ENCODE measurements at places on chromosomes 13 and 19.

DNA sequence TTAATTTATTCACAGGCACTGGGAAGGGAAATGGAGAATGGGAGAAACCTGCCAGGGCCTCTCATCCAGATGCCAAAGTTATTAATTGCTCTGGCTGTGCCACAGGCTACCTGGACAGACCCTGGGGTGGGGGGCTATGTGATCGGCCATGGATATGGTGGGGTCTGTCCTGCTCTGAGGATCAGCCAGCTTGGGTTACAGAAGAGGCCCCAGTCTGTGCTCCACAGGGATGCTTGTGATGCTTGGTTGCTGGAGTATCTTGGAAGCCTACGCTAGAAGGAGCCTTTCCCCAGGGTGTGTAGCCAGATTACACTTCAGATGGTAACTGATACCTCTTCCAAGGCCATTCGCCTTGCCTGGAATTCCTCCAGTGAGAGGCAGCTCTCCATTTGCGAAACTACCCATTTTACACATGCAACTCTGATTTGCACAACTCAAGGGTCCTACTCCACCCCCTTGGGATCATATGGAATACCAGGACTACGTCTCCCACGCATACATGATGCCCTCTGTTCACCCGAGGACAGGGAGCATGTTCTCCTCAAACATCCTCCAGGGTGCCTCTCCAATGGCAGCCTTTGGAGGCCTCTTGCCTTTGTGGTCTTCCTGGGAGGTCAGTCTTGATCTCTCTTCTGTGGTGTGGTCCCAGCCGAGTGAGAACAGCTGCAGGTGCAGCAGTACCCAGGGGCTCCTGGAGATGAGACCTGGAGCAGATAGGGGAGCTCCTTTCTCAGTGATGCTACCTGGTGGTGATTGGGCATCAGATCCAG, 186.6 kb upstream of the TSHZ3 start:
- H3K4me1 ChIP-seq = no peaks in the 10 kb centered on the region
- H3K36me3 ChIP-seq = no peaks in the 10 kb centered on the region
- no peak overlapping the region for H3K27ac ChIP-seq
- H3K4me3 ChIP-seq = no peak overlapping the region
- no peak for DNase-seq

- no peak overlapping the region for H3K4me3 ChIP-seq
- H3K27ac ChIP-seq = no peak overlapping the region
- no peaks in the 10 kb centered on the region for H3K4me1 ChIP-seq
- no peak for DNase-seq
- peaks cover 22% of the 10 kb centered on the region for H3K36me3 ChIP-seq
These were observed 26.5 kb downstream of the TUBGCP3 start for GRCh38 chr13:112561478-112561877.

GRCh38 chr19:32910874-32911273, 41.3 kb upstream of the SLC7A9 start:
- H3K4me1 ChIP-seq = no peaks in the 10 kb centered on the region
- DNase-seq = no peak
- H3K36me3 ChIP-seq = no peaks in the 10 kb centered on the region
- H3K27me3 ChIP-seq = no peaks in the 10 kb centered on the region

- no peak overlapping the region for H3K4me3 ChIP-seq
- H3K27me3 ChIP-seq = no peaks in the 10 kb centered on the region
- H3K36me3 ChIP-seq = no peaks in the 10 kb centered on the region
These were observed 7.5 kb downstream of the RASA3 start for GRCh38 chr13:114124921-114125320.

- H3K27me3 ChIP-seq = no peaks in the 10 kb centered on the region
- no peaks in the 10 kb centered on the region for H3K36me3 ChIP-seq
- peaks cover 5% of the 10 kb centered on the region for H3K4me1 ChIP-seq
- no peak for DNase-seq
- no peak overlapping the region for H3K4me3 ChIP-seq
These were observed 3.4 kb upstream of the N4BP2L1 start for GRCh38 chr13:32431361-32431760.

DNA sequence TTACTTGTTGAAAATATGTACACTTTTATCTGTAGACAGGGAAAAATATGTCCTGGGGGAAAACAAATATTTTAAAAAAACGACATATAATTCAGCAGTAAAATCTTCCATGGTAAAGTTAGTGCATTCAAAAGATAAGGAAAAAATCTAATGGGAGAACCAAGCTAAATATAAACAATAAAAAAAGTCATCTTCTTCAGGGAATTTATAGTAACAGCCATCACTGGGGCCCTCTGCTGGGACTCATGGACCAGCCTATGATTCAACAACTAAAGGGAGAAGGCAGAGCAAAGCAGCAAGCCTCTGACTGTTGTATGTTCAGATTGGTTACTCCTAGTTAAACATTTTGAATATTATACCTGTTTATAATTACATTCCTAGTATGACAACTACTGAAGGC, 93.0 kb downstream of the ITGBL1 start:
- H3K36me3 ChIP-seq = no peaks in the 10 kb centered on the region
- no peak for DNase-seq
- no peak overlapping the region for H3K4me3 ChIP-seq
- no peaks in the 10 kb centered on the region for H3K27me3 ChIP-seq
- no peaks in the 10 kb centered on the region for H3K4me1 ChIP-seq

GRCh38 chr19:7337380-7338194, 11.2 kb upstream of the ARHGEF18 start:
- DNase-seq = no peak
- H3K27me3 ChIP-seq = no peaks in the 10 kb centered on the region
- H3K4me3 ChIP-seq = no peak overlapping the region
- H3K27ac ChIP-seq = no peak overlapping the region
- no peaks in the 10 kb centered on the region for H3K4me1 ChIP-seq
- H3K36me3 ChIP-seq = no peaks in the 10 kb centered on the region

DNA sequence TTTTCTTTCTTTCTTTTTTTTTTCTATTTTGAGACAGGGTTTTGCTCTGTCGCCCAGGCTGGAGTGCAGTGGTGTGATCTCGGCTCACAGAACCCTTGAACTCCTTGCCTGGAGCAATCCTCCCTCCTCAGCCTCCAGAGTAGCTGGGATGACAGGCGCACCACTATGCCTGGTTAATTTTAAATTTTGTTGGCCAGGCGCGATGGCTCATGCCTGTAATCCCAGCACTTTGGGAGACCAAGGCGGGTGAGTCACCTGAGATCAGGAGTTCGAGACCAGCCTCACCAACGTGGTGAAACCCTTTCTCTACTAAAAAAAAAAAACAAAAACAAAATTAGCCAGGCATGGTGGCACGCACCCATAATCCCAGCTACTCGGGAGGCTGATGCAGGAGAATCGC, 8.7 kb upstream of the SBNO2 start:
- H3K4me1 ChIP-seq = peaks cover 17% of the 10 kb centered on the region
- no peaks in the 10 kb centered on the region for H3K36me3 ChIP-seq
- H3K27me3 ChIP-seq = no peaks in the 10 kb centered on the region
- DNase-seq = no peak

- H3K27me3 ChIP-seq = peaks cover 2% of the 10 kb centered on the region
- H3K4me1 ChIP-seq = no peaks in the 10 kb centered on the region
These were observed 48.6 kb downstream of the FAM124A start for GRCh38 chr13:51270623-51271415.

- H3K36me3 ChIP-seq = no peaks in the 10 kb centered on the region
- DNase-seq = peak; percentile 42
- no peak overlapping the region for H3K27ac ChIP-seq
- H3K27me3 ChIP-seq = no peaks in the 10 kb centered on the region
These were observed 9.3 kb downstream of the TMEM143 start for GRCh38 chr19:48354332-48354992.

- no peak overlapping the region for H3K27ac ChIP-seq
- H3K27me3 ChIP-seq = peaks cover 5% of the 10 kb centered on the region
- no peaks in the 10 kb centered on the region for H3K36me3 ChIP-seq
- H3K4me1 ChIP-seq = peaks cover 10% of the 10 kb centered on the region
These were observed 12.4 kb upstream of the SIAH3 start for GRCh38 chr13:45863709-45864590.

GRCh38 chr19:34319785-34320184, 45.2 kb upstream of the GPI start:
- peaks cover 45% of the 10 kb centered on the region for H3K4me1 ChIP-seq
- H3K36me3 ChIP-seq = peaks cover 6% of the 10 kb centered on the region
- no peaks in the 10 kb centered on the region for H3K27me3 ChIP-seq
- peak; percentile 89 for DNase-seq

GRCh38 chr13:73548449-73548848, 489.6 kb downstream of the KLF5 start:
- no peaks in the 10 kb centered on the region for H3K36me3 ChIP-seq
- no peak overlapping the region for H3K4me3 ChIP-seq
- H3K4me1 ChIP-seq = no peaks in the 10 kb centered on the region
- H3K27me3 ChIP-seq = no peaks in the 10 kb centered on the region
- no peak for DNase-seq

DNA sequence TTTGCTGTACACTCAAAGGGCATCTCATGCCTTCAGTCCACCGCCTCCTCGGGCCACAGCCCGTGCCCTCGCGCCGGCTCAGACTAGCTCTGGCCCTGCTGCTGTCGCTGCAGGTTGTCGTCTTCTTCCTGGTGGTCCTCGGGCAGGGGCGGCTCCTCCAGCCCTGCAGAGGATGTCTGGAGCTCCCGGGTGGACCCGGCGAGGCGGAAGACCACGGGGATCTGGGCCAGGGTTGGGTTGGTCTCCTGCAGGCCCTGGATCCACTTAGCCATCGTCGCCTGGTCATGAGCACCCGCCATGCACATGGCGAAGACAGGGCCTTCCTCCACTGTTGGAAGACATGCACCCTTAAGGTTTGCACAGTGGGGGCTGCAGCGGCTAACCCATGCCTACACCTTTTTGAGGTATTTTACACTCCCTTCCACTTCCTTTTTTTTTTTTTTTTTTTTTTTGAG, 489 bp upstream of the ZNF653 start:
- peak overlapping the region; percentile 12 for H3K27ac ChIP-seq
- no peak for DNase-seq
- no peaks in the 10 kb centered on the region for H3K36me3 ChIP-seq
- no peaks in the 10 kb centered on the region for H3K27me3 ChIP-seq

DNA sequence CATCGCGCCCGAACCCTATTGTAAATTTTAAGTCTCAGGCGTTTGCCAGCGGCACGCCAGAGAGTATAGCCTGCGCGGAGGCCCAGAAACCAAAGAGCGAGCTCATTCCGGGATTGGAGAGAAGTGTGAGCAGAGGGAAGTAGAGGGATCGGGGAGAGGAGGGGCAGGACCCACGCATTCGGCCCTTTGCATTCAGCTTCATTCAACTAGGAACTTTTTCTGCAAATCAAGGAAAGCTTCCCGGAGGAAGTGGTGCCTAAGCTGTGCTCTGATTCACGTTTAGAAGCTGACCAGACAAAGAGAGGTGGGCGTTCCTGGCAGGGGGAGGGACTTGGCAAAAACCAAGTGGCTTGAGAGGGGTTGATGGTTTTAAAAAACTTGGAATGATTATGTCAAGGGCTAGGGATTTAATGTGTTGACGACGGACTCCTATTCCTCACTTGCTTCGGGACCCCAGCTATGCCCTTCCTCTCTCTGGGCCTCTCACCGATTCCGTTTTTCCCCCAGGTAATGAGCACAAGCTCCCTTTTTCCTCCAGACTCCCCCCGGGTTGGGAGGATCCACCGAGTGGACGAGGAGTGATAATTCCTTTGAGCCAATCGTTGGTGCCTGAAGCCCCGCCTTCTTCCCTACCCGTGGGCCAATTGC, 811 bp upstream of the PRMT1 start:
- peak overlapping the region; percentile 53 for H3K4me3 ChIP-seq
- peak; percentile 90 for DNase-seq
- no peaks in the 10 kb centered on the region for H3K27me3 ChIP-seq
- peak overlapping the region; percentile 98 for H3K27ac ChIP-seq

GRCh38 chr13:104015646-104016396, 949.6 kb upstream of the SLC10A2 start:
- no peaks in the 10 kb centered on the region for H3K36me3 ChIP-seq
- H3K27ac ChIP-seq = peak overlapping the region; percentile 76
- H3K27me3 ChIP-seq = no peaks in the 10 kb centered on the region
- peak; percentile 96 for DNase-seq
- peaks cover 26% of the 10 kb centered on the region for H3K4me1 ChIP-seq

DNA sequence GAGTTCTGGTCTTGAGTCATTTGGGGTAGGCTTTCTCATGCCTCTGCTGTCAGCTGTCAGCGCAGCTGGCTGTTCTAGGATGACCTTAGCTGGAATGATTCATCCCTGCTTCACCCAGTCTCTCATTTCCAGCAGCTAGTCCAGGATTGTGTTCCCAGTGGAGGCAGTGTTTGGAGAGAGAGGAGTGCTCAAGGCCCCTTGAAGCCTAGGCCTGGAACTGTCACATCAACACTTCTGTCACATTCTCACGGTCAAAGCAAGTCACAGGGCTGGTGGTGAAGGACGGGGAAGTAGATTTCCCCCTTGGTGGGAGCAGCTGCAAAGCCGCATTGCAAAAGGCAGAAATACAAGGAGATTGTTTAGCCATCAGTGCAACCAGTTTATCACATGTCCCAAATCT, 15.2 kb downstream of the TPT1 start:
- no peak overlapping the region for H3K4me3 ChIP-seq
- no peaks in the 10 kb centered on the region for H3K36me3 ChIP-seq
- peaks cover 26% of the 10 kb centered on the region for H3K4me1 ChIP-seq
- DNase-seq = peak; percentile 88
- no peaks in the 10 kb centered on the region for H3K27me3 ChIP-seq

DNA sequence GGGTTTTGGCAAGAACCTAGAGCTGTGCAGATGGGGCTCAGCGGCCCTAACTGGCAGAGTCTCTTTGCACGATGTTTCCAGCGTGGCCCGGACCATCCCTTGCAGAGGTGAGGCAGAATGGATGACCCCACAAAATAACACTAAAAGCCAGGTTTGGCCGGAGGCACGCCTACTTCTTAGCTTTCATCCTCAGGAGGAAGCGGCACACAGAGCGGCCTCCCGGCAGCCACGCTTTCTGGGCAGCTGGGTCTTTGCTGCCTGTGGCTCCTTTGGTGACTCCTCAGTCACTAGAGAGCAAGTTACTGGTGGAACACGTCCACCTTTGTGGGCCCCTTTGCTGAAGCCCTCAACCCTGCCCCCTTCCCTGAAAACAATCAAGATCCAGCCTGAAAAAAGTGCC, 25.2 kb downstream of the TEX29 start:
- H3K4me1 ChIP-seq = peaks cover 5% of the 10 kb centered on the region
- no peak for DNase-seq
- H3K36me3 ChIP-seq = no peaks in the 10 kb centered on the region

DNA sequence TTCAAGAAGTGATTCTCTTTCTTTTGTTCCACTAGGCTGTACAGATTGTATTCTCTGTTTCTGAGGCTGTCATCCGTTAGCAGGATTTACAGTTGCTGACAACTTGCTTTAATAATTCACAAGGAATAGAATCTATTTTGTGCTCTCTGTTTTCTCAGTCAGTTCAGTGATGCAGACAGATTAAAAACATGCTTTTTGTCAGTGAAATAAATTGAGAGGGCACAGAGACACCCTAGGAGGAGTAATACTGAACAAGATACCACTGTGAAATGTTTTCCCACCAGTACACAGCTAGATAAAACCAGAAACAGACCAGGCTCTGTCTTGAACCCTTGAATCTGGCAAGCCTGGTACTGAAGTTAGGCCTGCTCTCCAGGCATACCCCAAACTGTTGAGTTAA, 58.7 kb downstream of the LACC1 start:
- no peak for DNase-seq
- H3K4me1 ChIP-seq = no peaks in the 10 kb centered on the region
- no peak overlapping the region for H3K27ac ChIP-seq
- no peaks in the 10 kb centered on the region for H3K36me3 ChIP-seq
- H3K4me3 ChIP-seq = no peak overlapping the region
- H3K27me3 ChIP-seq = no peaks in the 10 kb centered on the region

GRCh38 chr13:27605610-27606200, 14.6 kb downstream of the LNX2 start:
- peak; percentile 22 for DNase-seq
- H3K27ac ChIP-seq = no peak overlapping the region
- H3K27me3 ChIP-seq = no peaks in the 10 kb centered on the region
- no peak overlapping the region for H3K4me3 ChIP-seq
- peaks cover 7% of the 10 kb centered on the region for H3K4me1 ChIP-seq

- no peak for DNase-seq
- H3K36me3 ChIP-seq = no peaks in the 10 kb centered on the region
- H3K27ac ChIP-seq = no peak overlapping the region
These were observed 160.5 kb downstream of the TM9SF2 start for GRCh38 chr13:99661791-99662190.

Measured in astrocyte (in vitro differentiated cells and primary cell).